Stimulated activated effector memory CD8-positive, alpha-beta T cell treated with anti-CD3 and anti-CD28 coated beads, Interleukin-12 subunit alpha, Interleukin-12 subunit beta, amount 100 ng/mL, for 72 hours (primary cell): ENCODE measurements at places on chromosomes 7 and 10.
A peak's percentile ranks its signal among the peaks of the same experiment; 100 is the strongest.

- DNase-seq: no peak
These were observed 134.1 kb downstream of the MAGI2 start for GRCh38 chr7:79319369-79319768.

GRCh38 chr10:76012716-76013327, 581.4 kb downstream of the LRMDA start:
- no peak for DNase-seq

- no peak for DNase-seq
These were observed 6.2 kb upstream of the CHST15 start for GRCh38 chr10:124099604-124100003.

GRCh38 chr7:48458701-48459524, 287.7 kb downstream of the ABCA13 start:
- DNase-seq: no peak

GRCh38 chr7:47379629-47380324, 202.1 kb downstream of the TNS3 start:
- no peak for DNase-seq

DNA sequence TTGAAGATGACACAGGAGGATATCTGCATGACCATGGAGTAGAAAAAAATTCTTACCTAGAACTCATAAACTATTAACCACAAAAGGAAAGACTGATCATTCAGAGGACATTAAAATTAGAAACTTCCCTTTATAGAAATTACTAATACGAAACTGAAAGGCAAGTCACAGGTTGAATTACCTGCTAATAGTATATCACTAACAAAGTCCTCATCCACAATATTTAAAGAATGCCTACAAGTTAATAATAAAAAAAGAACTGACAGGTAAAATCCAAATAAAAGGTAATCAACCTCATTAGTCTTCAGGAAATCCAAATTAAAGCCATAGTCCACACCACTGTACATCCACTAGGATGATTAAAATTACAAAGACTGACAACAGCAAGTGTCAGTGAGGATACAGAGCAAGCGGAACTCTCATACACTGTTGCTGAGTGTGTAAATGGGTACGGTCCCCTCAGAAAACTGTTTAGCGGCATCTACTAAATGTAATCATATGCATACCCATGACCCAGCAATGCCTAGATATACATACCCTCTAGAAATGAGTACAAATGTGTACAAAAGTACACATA, 71.2 kb downstream of the ARHGAP21 start:
- no peak for DNase-seq

- no peak for DNase-seq
These were observed 15.0 kb downstream of the DAGLB start for GRCh38 chr7:6432781-6433180.

- no peak for DNase-seq
These were observed 113.2 kb upstream of the CHST15 start for GRCh38 chr10:124206616-124207015.

DNA sequence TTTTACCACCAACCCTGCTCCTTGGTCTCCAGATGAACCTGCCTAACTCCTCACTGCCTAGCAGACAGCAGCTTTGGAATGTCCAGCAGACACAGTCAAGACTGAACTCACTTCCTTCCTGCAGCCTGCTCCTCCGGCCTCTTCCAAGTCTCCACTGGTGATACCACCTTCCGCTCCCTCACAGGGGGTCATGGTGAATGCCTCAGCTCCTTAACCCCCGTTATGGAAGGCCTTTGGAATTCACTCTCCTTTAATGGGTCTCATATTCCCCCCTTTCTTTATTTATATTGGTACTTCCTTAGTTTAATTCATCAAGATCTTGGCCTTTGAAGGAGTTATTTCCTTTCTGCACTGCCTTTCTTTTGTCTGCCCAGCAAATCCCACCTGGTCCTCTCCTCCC, 44.9 kb upstream of the ZNF32 start:
- no peak for DNase-seq

DNA sequence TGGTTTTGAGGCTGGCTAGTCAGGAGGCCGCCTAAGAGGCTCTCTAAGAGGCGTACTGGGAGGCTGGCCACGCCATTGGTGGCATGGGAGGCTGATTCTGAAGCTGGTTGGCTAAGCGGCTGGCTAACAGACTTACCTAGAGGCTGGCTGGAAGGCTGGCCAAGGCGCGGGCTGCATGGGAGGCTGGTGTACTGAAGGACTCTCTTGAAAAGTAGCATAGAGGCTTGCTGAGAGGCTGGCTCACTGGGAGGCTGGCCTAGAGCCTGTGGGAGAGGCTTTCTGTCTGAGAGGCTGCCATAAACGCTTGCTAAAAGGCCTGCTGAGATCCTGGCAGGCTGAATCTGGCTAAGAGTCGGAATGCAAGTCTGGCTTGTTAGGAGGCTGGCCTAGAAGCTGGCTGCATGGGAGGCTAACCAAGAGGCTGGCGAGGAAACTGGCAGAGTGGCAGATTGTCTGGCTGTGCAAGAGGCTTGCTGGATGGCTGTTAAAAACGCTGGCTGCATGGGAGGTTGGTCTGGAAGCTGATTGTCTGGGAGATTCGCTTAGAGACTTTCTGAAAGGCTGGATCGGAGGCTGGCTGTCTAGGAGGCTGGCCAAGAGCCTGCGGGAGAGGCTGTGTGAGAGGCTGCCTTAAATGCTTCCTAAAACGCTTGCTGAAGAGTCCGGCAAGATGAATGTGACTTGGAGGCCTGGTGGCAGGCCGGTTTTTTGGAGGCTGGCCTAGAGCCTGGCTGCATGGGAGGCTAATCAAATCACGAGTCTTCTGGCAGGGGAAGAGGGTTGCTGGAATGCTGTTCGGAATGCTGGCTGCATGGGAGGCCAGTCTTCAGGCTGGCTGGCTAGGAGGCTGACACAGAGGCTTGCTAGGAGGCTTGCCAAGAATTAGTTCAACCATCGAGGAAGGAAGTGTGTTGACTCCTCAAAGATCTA, 134.2 kb downstream of the OR13A1 start:
- no peak for DNase-seq

- DNase-seq: no peak
These were observed 2.5 kb downstream of the ZNF273 start for GRCh38 chr7:64905547-64905946.

DNA sequence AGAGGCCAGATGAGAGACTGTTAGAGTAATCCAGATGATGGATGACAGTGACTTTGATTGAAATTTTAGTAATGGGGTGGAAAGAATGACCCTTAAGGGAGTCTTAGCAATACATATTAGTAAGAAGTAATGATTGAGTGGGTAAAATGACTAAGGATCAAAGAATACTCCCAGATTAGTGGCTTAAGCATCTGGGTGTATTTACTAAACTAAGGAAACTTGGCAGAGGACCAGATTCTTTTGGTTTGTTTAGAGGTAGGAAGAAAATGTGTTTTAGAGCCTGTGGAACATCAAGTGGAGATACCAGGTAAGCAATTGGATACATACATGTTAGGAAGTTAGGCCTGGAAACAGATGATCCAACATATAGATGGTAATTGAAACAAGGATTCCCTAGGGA, 58.8 kb upstream of the ADRA2A start:
- DNase-seq: no peak

DNA sequence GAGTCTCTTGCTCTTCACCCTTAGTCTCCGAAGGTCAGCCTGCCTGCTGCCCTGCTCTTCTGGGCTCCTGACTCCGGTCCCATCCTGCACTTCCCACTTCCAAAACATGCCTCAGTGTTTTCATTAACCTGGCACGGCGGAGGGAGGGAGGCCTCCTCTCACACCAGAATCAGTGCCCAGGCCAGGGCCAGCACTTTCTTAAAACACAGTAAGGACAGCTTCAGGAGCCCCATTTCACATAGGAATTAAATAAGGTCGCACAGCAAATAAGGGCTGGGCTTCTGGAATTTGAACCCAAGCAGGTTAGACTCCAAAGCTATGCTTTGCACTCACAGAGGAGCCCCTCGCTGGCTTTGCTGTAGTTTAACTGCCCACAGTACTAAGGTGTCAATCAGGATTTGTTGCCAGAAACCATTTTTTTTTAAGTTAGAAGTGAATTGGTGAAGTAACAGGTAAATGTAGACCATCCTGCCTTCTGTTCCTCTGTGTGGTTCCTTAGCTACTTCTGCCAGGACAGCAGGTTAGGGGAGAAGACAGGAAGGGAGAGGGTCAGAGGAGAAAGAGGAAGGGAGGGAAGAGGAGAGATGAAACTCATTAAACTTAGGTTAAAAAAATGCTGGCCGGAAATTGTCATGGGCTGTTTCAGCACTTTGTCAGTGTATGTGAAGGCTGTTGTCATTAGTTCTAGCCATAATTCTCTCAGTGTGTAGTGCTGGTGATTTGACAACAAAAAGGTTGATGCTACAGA, 1.1 kb downstream of the RASSF4 start:
- no peak for DNase-seq

DNA sequence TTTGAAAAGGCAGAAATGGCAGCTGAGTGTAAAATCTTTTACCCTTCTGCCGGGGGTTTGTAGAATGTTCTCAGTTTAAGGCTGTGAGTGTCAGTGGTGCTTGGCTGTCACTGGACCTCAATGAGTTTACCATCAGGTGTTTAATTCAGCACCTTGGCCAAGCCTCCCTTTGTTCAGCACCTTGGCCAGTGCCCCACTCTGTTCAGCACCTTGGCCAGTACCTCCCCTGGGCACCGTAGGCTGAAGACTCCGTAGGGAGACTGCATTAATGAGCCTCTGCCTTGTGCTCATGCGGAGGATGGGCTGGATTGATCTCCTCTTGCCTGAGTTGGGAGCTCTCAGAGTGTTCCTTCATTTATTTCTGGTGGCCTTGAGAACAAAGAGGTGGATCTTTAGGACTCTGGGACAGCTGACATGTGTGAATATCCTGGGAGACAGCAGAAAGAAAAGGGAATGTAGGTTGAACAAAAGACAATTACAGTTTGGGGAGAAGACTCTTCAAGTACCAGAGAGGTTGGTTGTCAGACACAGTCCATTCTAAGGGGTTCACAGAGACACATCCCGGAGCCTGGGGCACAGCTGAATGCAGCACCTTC, 1.6 kb downstream of the FAM24A start:
- DNase-seq: peak; percentile 37

DNA sequence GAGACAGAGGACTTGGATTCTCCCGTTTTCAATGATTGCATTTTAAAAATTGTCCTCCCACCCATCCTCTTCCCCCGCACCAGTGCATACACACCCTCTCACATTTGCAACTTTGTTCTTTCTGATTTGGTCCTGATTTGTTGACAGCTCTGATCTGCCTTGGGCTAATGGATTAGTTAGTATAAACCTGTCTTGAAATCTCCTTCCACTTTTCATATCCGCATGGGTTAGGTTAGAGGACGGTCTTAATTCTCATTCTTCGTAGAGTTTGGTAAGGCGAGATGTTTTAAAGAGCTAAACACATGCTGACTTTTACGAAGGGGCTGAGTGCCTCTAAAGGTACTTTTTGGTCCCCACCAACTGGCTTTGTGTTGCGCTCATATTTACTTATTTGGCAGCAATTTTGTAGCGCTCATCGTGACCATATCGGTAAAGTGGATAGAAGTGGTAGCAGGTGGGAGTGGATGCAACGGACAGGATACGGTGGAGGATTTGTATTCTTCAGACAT, 1.1 kb downstream of the AHR start:
- DNase-seq: no peak
